ENCODE measurements at places on chromosomes 6 and 20.
A peak's percentile ranks its signal among the peaks of the same experiment; 100 is the strongest.

GRCh38 chr20:61203320-61203719 lies 48.7 kb upstream of the CDH4 start:
- no peak for DNase-seq

- no peak for DNase-seq
Observed at GRCh38 chr6:73062837-73063236, 162.5 kb downstream of the KHDC1L start.

- DNase-seq: no peak
Observed at GRCh38 chr20:56200456-56200855, 48.1 kb upstream of the MC3R start.

DNA sequence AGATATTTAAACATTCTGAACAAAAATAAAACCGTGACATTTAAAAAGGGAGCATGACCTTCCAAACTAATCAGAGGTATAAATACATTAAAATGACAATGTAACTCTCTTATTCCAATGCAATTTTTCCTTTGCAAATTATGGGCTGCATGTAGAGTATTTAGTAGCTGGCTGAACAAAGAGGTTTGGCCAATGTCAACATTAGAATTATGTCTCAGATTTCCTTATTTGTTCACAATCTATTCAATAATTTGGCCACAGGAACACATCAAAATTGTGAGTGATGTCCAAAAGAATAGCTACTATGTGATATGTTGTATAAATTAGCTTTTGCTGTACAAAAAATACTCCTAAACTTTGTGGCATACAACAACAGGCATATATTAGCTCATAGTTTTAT lies 580.0 kb upstream of the MARCKS start:
- no peak for DNase-seq

DNA sequence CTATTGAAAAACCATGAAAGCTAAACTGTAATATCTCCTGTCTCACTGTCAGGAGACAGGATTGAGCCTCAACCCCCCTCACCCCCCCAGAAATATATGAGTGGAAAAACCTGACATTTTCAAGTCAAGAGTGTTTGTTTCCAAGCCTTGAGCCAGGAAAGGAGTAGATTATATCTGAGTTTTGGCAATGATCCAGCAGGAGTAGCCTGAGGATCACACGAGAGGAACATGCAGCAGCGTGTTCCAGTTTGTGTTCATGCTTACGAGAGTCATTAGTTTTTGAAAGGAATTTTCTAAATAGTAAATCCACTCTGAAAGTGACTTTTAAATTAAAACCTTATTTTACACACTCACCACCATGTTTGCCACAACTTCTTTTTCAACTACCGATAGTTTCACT lies 15.8 kb downstream of the IL22RA2 start:
- no peak for DNase-seq

- no peak for DNase-seq
Observed at GRCh38 chr20:35735826-35736470, 6.1 kb downstream of the RBM39 start.

DNA sequence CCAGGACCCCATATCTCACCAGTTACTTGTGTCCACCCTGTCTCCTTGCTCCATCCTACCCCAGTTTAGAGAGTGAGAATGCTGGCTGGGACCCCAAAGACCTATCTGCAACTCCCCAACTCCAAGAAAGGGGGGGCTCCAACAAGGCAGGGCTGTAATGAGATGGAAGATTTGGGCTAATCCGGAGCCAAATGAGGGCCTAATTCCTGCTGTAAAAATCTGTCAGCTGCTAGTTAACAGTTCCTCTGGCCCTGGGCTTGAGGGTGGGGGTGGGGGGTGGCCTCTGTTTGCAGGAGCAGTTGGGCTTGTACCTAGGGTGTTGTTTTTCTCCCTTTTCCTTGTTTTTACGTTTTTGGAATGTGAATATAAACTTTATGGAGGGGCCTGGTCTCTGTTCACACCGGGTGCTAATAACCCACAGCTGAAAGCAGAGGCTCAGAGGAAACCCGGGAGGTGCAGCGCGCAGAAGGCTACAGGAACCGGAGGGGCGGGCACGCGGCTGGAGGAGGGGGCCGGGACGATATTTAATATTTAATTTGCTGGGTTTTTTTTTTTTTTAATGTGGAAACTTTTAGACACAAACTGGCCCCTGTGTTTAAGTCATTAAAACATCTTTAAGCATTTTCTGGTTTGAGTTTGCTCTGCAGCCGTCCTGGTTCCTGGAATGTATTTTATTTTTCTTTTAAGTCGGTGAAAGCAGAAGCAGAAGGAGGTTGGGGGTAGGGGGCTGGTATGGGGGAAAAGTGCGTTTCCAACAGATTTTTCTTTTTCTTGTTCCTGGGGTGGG lies 70.7 kb downstream of the NCR2 start:
- no peak for DNase-seq

GRCh38 chr20:37297066-37297736 lies 7.7 kb downstream of the MANBAL start:
- no peak for DNase-seq

DNA sequence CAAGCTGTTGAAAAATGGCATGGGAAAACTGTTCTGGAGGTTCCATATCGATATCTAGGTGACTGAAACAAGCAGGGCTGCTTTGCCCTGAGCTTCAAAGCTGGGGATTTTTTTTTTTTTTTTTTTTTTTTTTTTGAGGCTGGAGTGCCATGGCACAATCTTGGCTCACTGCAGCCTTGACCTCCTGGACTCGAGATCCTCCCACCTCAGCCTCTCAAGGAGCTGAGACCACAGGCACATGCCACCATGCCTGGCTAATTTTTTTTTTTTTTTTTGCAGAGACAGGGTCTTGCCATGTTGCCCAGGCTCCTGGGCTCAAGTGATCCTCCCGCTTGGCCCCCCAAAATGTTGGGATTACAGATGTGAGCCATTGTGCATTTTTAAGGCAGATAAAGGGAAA lies 11.0 kb downstream of the ERGIC3 start:
- no peak for DNase-seq

DNA sequence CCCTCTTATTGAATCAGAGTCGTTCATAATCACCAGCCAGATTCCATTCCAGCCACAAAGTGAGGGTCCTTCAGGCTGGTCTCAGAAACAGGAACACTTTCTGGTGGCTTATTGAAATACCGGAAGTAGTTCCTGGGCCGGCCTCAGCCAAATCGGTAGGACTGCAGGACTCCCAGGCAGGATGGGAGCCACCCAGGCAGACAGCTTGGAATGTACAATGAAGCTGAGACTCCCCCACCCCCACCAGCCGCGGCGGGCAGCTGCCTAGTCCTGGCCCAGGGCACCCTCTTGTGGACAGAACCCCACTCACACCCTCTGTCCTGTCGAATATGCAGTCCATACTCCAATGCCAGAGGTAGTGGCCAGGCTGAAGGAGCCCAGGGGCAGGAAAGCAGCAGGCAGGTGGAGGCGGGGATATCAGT lies 43.8 kb downstream of the MDFI start:
- peak; percentile 93 for DNase-seq

DNA sequence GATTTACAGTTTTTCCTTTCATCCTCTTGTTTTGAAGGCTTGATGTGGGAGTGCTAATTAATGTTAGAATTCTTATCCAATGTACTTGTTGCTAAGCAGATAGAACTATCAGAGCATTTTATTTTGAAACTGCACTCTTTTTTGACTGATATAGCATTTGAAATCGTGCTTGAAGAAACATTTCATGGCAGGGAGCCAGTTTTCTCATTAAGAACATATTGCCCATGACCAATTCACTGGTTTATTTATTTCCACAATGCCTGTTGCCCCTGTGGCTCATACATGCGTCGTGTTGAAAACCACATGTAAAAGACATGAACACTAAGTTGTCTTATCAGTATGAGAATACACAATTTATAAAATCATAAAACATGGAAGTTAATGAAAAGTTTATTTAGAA lies 479.7 kb upstream of the FLRT3 start:
- no peak for DNase-seq

DNA sequence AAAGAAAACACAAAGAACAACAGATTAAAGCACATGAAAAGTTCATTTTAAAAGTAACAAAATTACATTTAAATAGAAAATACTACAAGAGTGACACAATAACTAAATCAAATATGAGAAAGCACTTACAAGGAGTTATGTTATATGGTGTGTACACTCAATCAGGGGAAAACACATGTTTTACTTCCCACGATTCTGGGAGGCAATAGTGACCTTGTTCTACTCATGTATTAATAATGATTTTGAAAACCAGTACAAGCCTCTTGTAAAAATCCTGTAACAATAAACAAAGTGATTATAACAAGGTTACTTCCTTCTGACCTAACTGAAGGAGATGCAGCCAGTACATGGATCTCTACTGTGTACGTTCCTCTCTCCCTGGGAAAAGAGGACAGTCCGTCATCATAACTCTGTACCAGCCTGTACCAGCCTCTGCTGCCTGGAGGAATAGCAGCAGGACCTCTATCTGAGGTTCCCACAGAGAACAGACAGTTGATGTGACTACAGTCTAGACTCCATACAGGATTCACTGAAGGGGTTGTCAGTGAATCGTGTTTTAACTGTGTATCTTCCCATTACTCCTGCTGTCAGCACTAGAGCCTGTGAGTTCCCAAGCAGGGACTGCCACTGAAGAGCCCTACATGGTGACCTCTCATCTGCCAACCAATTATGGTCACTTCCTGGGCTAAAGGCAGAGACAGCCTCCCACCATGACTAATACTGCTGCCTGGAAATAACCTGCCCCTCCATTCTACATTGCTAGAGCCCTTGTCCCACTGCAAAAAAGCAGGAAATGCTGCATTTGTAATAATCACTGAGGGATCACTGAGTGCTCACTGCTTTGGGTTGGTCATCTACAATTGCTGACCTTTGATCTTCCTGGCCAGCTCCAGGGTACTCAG lies 149.7 kb downstream of the KIF16B start:
- peak; percentile 54 for DNase-seq

- DNase-seq: no peak
Observed at GRCh38 chr6:11865680-11866300, 87.2 kb upstream of the ADTRP start.

DNA sequence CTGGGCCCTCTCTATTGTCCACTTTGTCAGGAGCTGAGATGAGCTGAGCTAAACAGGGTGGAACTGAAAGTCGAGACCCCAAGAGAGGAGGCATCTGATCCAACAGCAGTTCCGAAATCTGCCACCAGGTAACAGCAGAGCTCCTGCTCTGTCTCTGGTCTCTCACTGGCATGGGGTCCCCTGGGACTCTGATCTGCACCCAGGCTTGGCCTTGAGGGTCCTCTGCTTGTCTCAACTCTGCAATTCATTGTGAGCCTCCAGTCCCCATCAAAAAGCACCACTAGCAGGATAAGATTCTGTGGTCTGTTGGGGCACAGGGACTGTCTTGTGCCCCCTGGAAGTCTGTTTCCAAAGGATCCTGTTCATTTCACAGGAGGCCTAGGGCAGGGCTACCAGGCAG lies 62.5 kb upstream of the TOP1 start:
- no peak for DNase-seq
